ENCODE measurements at places on chromosomes 3 and 15.

DNA sequence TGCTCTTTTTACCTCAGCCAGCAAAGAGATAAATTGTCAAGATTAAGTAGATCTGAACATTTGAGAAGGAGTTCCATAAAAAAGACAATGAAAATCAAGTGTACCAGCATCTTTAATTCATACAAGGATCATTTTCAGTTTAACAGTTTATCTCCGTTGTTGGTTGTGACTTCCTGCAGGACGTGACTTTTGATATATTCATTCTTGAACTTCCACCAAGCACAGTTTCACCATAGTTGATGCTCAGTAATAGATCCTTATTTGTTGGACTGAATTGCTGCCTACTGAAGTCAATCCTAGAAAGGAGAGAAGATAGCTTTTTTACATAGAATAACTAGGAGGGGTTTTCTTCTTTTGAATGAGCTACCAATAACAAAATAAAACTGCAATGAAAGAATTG, 408.2 kb downstream of the LPP start:
- DNase-seq, result no peak

GRCh38 chr3:151404316-151404715, 19.8 kb upstream of the P2RY12 start:
- DNase-seq, result no peak

- no peak for DNase-seq
Observed at GRCh38 chr15:58498821-58499580, 67.2 kb downstream of the LIPC start.

GRCh38 chr3:109337393-109337792, at the start of gene DPPA4:
TSS of gene DPPA4 (minus strand) at chr3:109337546. CDS start at chr3:109337517, 29 bp downstream.
- DNase-seq, result no peak

DNA sequence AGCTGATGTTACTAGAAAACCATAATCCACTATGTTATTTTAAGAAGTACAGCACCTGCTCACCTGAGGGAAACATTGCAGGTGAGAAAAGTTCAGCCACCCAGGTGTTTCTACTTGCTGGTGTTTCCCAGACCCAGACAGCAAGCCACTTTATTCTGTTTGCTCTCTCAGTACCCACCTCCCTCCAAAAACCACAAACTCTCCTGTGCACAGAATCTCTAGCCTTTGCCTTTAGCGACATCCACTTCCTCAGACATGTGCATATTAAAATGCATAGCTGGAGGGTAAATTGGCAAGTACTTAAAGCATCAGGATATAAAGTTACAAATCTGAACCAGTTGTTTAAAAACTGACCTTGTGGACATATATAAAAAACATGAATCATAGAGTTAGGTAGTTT, 36.7 kb downstream of the VGLL3 start:
- DNase-seq, result no peak

DNA sequence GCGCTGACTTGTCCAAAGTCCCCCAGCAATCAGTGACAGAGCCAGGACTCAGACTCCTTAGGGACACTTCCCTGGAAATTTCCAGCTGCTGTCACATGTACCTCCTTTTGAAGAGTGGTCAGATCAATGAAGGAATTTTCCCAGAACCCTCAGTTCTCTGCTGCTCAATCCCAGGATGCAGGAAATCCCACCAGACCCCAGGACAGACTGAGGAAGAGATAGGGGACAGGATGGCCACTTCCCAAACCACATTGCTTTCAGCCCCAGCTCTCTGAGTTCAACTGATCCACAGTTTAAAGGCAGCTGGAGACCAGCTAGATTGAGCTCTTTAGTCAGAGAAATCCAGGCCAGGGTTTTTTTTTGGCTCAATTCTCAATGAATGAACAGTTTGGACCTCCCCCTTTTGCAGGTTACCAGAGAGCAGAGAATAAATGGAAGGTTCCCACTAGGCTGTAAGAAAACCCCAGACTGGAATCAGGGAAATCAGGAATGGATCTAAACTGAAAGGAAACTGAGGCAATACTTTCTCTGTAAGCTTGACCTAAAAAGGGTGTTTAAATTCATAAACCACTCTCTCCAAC, 1.5 kb downstream of the CYP1A1 start:
- no peak for DNase-seq

GRCh38 chr3:128316481-128316891, 150.2 kb downstream of the DNAJB8 start:
- peak; percentile 27 for DNase-seq

GRCh38 chr15:47887241-47887800, 170.0 kb downstream of the SEMA6D start:
- DNase-seq, result no peak

GRCh38 chr15:100277087-100277855, 64.5 kb downstream of the ADAMTS17 start:
- no peak for DNase-seq

- no peak for DNase-seq
Observed at GRCh38 chr3:38646062-38646461, 3.4 kb downstream of the SCN5A start.

GRCh38 chr3:135034891-135035440, 239.9 kb downstream of the EPHB1 start:
- no peak for DNase-seq

DNA sequence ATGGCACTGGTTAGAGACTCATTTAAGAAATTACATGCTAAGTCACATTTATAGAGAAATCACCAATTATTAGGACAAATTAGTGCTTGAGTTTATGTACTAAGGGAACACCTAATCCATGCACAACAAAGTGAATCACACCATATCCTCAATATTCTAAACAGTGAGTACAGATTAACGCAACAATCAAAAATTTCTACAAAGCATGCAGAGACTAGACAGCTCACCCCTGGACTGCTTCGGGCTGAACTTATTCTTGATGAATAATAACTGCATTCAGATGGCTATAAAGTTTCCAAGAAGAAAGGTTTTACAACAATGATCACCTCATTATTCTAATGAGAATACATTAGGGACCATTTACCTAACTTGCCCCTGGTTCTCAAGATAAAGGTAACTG, 66.5 kb downstream of the LRRFIP2 start:
- DNase-seq, result no peak

GRCh38 chr3:112789787-112790186, 56.9 kb downstream of the CD200R1L start:
- DNase-seq, result no peak

DNA sequence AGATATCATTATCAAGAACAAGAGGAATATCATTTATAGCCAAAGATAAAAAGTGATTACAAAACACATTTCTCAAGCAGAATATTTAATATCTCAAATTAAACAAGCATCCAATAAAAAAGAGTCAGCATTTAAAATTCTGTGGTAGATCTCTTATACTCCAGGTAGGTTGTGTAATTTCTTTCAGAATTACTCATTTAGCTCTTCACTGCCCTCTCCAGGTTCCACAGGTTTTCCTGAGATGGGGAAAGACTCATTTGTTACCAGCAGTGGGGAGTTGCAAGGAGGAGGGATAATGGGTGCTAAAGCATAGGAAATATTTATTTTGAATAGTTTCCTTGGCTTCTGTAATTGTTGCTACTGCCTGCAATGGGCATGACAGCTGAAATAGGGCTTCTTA, 83.1 kb upstream of the RASGRP1 start:
- DNase-seq, result no peak

GRCh38 chr15:50774450-50774849, 8.9 kb upstream of the SPPL2A start:
- DNase-seq, result no peak

- no peak for DNase-seq
Observed at GRCh38 chr3:52704611-52705437, 767 bp downstream of the GLT8D1 start.

DNA sequence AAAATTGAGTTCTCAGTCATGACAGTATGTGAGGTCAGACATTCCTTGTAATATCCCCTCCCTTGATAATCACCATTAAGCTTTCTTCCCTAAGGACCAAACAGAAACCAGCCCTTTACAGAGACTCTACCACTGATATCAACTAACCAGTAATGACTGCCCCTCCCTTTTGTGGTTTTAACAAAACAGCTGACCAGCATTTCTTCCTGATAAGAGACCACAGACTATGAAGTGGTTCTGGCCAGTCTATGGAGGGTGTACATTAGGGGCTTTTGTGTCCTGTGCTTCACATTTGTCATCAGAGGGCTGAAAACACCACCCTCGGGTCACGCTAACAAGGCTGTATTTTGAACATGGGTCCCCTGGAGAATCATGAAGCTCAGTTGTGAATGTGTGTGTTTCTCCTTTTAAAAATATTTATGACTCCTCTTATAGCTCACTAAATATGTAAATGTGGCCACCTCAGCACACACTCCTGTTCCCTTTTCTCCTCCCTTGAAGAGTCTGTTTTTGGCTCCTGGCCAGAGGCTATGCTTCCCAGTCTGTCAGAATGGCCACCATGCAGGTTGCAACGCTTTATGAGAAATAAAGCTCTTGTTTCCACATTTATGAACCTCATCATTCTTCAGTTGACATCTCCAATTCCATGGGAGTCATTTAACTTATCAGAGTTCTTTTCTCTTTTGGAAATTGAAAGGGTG, 239.3 kb downstream of the CPNE4 start:
- DNase-seq, result no peak

- DNase-seq, result no peak
Observed at GRCh38 chr3:107523289-107523538, 452 bp downstream of the BBX start.

DNA sequence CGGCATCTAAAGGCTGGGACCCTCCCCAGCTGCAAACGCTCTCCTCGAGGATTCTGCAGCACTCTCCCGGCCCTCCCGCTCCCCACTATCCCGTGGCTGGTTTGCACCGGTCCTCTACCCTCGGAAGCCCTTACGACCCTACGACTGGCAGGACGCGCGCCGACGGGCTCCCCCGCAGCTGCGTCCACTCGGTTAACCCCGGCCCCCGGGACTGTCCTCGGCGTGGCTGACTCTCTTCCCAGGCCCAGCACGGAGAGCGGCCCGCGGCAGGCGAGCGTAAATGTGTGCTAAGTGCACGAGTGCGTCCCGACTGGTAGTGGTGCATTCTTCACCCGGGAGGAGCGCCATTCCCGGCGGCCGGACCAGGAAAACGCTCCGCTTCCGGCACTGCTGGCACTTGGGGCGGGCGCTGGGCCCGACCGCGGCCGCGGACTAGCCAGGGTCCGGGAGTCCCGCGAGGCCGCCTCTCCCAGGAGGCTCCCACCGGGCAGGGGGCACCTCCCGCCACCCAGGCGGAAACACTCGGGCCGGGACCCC, 508 bp downstream of the GORASP1 start:
- DNase-seq, result no peak

- no peak for DNase-seq
Observed at GRCh38 chr15:66756295-66756694, 54.3 kb downstream of the SMAD6 start.

- no peak for DNase-seq
Observed at GRCh38 chr15:39591896-39592315, 11.0 kb downstream of the THBS1 start.

DNA sequence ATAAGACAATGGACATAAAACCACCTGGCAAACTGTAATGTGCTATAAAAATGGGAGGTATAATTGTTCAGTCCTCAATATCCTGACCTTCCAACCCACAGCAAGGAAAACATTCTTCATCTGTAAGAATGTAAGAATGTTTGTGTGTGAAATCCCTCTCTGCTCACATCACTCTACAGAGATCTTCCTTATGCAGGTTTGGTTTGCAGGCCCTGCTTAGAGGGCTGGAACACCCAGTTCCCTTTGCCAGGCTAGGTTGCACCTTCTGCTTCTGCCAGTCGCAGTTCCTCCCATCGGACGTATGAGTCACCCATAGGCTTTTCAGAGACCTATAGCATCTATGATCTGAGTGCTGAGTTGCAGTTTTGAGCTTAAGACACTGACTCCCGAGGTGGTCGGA, 24.1 kb upstream of the MINAR1 start:
- no peak for DNase-seq

GRCh38 chr3:178156301-178156700, 379.9 kb upstream of the KCNMB2 start:
- no peak for DNase-seq

DNA sequence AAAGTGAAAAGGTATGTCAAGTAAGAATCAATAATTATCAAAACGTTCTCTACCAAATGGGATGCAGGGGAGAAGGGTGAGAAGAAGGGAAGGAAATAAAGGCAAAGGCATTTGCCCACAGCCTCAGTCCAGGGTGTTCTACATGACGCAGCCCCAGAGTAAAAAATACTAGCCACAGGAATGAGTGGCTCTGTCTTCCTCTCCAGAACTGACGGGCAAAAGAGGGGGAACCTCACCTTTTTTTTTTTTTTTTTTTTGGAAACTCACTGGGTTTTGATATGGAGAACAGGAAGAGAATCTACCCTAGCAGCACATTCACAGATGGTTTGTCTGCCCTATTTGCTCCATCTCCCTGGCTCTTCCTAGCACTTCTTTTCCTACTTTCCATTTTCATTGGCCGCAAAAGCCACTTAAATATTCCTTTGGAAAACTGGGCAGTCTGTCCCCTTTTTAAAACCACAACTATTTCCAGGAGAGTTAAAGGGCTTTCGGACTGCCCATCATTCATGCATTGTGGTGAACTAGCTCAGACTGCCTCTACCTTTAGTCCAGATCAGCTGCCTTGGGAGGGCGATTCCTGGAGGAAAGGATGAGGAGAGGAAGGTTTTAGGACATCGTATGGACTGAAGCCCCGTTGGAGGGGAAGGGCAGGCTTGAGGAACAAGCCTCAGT, 28.2 kb downstream of the B3GNT5 start:
- DNase-seq, result no peak

DNA sequence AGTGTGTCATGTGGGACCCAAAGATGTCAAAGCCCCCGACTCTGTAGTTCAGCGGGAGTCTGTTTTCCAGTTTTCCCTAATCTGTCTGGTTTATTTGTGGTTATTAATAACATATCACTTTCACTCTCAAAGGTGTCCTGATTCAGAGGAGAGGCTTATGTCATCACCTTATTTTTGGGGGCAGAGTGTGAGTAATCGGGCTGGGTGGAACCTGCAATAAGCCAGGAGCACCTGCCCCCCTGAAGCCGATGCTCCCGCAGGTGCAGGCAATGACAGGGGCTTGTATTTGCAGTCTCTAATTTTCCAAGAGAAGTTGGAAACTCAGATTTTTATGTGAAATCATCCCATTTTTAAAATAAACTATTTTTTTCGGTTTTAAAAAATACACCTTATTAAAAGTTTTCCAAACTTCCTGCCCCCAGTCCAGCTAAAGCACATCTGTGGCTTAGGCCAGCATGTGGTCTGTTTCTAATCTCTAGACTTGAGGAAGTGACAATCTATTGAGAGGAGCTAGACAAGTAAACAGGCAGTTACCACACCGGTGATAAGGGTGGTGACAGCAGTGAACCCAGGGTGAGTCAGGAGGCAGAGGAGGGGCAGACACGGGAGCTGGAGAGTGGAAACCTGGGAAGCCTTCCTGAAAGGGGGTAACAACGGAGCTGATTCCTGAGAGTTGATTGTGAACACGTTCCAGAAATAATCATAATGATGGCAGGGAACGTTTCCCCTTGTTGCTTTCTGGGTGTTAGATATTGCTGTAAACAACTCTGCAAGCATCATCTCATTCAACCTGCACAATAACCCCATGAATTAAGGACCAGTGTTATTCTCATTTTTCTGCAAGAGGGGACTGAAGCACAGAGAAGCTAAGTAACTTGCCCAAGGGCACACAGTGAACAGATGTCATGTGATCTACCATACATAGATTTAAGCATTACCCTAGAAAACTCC, 37.2 kb downstream of the BHLHE40 start:
- no peak for DNase-seq
